ENCODE measurements at places on chromosomes 16 and 17.
A peak's percentile ranks its signal among the peaks of the same experiment; 100 is the strongest.

DNA sequence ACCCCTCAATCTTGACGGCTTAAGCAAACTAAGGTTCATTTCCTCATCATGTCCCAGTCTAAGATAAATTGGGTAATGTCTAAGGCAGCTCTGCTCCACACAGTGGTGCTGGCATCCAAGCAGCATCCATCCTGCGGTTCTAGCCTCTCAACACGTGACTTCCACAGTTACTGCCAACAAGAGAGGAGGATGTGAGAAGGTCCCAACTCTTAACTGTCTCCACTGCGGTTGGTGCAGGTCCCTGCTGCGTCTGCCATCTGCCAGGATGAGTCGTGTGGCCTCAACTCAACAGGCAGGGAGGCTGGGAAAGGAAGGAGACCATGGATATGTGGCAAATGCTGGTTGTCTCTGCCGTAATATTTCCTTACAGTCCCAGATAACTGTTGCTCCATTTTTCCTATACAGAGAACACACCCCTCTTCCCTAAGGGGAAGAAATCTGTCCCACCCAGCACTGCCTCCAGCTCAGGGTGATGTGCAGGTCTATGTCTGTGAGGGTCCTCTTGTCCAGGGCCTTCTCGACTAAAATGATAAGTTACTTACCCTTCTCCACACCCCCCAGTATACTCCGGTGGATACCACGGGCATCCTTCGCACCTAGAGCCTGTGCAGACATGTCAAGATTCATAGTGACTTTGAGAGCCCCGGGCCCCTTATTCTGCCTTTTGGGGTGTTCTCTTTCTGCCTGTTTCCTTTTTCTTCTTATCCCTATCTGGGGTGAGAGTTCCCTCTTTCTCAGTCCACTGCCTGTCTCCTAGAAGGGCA, 64.7 kb downstream of the KCNJ18 start:
- no peak for DNase-seq

DNA sequence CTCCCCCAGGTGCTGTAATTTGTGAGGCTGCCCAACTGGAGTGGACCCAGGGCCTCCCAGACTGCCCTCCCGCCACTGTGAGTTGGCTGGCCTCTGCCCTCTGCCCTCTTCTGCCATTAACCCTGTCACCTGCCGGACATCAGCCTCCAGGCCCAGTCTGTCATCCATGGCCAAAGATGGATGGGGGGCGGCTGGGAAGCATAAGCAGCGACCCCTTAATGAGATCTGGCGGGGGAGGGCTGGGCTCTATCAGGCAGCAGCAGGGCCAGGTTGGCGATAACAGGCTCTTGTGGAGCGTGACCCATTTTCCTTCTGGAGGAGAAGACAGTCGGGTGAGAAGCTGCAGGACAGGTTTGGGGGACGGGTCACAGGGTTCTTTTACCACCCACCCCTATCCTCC, 25.3 kb downstream of the CDK5RAP3 start:
- no peak for DNase-seq

GRCh38 chr17:46818929-46819859, 702 bp upstream of the WNT3 start:
- DNase-seq, result no peak

- no peak for DNase-seq
Measured at GRCh38 chr17:59825533-59826322, 67.0 kb downstream of the TUBD1 start.

DNA sequence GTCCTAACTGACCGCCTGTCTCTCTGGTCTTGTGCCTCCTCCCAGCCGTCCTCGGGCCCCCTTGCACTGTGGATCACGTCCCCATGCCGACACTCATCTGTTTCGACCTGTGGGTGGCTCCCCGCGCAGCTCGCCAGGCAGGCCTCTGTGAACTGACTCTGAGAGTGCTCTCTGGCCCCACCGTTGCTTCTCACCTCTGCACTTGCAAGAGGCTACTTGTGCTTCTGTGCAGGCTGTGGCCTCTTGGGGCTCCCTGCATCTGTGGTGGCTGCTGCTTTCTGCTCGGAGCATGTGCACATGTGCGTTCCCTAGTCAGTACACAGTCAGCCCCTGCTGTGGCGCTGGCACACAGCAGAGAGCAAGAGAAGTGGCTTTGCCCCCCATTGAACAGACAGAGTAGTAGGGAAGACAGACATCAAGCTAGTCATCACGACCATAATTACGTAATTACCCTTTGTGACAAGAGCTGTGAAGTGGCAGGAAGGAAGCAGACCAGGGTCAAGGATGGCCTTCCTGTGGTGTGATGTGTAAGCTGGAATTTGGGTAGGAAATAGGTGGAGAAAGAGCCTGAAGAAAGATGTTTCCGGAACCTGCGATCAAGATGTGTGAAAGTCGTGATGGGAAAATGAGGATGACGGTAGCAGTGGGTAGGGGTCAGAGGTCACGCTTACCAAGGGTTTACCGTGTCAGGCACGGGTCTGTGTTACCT, 256.0 kb upstream of the CACNG5 start:
- DNase-seq, result no peak

DNA sequence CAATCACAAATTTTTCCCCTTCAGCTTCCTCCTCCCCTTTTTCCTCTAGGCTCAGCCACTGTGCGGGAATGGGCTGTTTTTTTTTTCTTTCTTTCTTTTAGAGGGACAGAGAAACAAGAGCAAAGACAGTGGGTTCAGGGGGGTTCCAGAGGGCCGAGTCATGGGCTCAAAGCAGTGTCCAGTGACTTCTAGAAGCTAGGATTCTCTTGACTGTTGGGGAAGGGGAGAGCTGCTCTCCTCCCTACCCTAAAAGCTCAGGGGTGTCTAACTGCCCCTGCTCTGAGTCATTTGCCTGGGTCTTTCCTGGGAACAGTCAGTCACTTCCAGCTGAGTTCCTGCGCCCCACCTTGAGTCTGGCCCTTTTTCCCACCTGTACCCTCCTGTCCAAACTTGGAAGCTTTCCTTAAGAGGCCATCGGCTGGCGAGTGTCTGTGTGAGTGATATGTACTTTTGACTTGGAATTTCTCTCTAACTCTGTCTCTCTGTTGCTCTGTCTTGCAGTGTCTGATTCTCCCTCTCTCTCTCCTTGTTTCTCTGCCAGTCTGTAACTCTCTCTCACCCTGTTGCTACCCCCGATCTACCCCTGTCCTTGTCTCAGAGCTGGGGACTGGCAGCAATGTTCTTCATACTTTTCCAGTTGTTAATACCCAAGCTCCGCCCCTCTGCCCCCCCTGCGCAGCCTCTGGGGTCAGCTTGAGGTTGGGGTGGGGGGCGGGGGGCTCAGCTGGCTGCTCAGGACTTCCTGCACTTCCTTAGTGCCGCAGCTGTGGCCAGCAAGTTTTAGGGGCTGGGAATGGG, 2.4 kb downstream of the THRA start:
- DNase-seq, result no peak

- no peak for DNase-seq
Measured at GRCh38 chr17:55900188-55900587, 149.3 kb downstream of the PCTP start.

DNA sequence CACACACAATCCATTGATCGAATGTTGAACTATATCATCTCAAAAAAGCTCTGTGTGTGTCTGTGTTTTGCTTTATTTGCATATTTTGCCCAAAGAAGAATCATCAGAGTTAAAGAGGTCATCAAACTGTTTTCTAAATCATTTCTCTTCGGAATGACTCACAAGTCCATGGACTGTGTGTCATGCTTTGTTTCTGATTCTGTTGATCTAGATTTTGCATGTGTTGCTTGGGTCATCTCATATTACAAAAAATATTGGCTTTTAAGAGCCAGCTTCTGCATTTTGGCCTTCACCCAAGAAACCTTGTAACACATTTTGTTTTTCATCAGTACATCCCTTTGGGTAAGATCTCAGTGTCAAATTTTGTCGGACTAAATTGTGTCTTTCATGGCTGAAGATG, 471.2 kb upstream of the HSBP1 start:
- no peak for DNase-seq

DNA sequence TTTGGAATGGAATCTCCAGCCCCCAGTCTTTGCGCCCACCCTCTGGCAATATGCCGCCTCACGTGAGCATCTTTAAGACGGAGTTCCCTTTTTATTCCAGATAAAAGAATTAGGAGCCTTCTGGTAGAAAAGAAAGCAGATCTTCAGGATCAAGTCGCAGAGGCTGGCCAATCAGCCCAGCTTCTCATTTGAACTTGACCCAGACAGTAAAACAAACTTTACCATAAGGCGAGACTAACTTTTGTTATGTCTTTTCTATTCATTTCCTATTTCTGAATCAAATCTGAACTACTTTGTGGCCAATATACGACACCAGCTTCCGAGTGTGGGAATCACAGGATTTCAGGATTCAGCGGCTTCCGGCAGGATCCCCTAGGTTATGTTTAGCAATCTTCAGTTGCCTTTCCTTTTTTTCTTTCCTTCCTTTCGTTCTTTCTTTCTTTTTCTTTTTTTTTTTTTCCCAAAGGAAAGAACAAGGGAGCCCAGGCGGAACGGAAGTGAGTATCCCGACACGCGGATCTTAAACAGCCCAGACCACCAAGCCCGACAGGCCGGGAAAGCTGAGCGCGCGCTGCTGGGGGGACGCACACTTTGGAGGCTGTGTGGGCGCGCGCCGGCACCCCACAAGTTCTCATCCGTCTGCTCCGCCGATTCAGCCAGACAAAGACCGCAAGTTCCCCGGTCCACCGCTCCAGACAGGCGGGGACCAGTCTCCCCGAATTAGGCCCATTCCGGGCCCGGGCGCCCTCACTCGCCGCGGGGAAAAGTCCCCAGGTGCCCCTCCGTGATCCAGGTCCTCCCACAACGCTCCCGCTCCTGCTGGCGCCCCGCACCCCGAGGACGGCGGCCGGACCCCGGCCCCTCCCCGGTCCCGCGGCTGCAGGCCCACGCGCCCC, 633 bp downstream of the TBC1D16 start:
- DNase-seq, result peak; percentile 42

GRCh38 chr16:56222474-56222997, 31.2 kb downstream of the GNAO1 start:
- DNase-seq, result no peak

DNA sequence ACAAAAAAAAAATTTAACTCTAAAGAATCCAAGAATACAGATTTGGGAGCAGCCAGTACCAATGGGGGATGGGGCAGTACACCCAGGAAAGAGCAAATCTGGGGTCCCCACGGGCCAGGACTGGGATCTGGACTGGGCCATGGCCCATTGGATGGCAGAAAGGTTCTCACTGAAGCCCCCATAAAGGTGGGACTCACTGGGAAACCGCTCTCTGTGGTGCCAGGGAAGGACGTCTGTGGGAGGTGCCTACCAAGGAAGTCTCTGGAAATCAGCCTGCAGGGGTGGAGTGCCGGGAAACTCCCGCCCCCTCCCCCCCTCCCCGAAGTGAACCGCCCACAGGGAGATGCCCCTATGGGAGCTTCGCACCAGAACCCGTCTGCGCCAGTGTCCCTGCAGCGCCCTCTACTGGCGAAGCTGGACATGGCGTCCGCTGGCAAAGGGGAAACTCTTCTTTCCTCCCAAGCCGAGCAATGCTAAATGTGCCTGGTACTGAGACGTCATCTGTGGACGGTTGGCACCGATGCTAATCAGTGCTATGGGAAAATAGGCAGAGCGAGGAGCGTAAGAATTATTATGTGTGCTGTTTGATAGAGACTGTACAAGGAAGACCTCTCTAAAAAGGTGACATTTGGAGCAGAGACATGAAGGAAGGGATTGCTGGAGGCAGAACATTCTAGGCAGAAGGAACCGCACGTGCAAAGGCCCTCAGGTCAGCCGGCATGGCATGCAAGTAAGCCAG, 671.1 kb downstream of the WWOX start:
- peak; percentile 51 for DNase-seq

- DNase-seq, result no peak
Measured at GRCh38 chr17:42333053-42333452, 44.8 kb downstream of the STAT5A start.

DNA sequence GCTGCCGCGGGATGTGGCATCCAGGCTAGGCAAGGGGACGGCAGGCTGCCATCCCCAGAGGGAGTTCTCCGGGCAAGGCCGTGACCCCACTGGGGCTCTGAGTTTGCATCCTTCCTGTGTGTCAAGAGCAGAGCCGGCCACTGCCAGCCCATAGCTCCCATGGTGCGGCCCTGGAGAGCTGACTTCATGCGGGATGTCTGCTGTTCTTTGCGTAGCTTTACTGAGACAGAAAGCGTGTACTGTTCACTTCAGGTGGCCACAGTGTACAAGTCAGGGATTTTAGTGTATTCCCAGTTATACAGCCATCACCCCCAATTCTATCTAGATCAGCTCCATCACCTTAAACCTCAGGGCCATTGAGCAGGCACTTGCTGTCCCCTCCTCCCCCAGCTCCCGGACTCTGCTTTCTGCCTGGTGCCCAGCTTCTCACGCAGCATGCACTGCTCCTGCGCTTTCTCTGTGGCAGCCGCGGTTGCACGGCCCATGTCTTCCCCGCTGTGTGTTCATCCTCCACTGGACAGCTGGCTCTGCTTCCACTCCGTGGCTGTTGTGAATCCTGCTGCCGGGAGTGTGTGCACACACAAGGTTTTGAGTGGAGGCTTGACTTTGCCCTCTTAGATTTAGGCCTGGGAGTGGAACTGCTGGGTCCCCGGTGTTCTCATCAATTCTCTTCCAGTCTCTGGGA, 71.2 kb downstream of the KLHDC4 start:
- DNase-seq, result no peak

DNA sequence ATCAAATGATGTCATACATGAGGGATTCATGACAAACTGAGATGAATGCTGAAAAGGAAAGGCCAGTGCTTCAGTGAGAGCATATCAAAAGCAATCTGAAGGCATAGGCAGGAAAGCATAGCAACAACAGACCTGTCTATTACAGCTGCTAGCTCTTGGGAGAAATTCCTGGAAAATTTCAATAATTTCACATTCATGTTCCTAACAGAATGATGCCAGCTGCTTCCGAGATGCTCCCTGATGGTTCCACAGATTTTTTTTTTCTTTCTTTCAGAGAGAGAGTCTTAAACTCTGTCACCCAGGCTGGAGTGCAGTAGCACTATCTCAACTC, 50.3 kb upstream of the CLEC3A start:
- DNase-seq, result no peak

DNA sequence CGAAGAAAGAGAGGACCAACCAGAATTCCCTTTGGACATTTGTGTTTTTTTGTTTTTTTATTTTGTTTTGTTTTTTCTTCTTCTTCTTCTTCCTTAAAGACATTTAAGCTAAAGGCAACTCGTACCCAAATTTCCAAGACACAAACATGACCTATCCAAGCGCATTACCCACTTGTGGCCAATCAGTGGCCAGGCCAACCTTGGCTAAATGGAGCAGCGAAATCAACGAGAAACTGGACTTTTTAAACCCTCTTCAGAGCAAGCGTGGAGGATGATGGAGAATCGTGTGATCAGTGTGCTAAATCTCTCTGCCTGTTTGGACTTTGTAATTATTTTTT, 3.6 kb downstream of the SOX9 start:
- DNase-seq, result no peak

All from activated gamma-delta T cell (primary cell).